ENCODE measurements at places on chromosomes 1 and 21. TPM values are rescaled to one million over a fixed set of nuclear protein-coding genes. Genes with fewer than 3 reads are reported as not detected.

Gene RHBG
- not detected for total RNA-seq

Gene DIO1
- not detected for total RNA-seq

Gene SLC25A33
- 3.0 TPM for total RNA-seq

Gene SLAMF8
- not detected for total RNA-seq

Gene IGFN1
- total RNA-seq, result 1.3 TPM

Gene CA14
- not detected for total RNA-seq

Gene GPA33
- total RNA-seq, result not detected

Gene SMCP
- not detected for total RNA-seq

Gene PGBD5
- total RNA-seq, result 0.82 TPM

Gene WNT4
- total RNA-seq, result 0.41 TPM

Gene SOAT1
- total RNA-seq, result 28.0 TPM

Gene CPLANE2
- 3.6 TPM for total RNA-seq

Gene NUP210L
- not detected for total RNA-seq

Gene SYCP1
- not detected for total RNA-seq

Gene TESK2
- 0.33 TPM for total RNA-seq

Gene GRHL3
- 0.53 TPM for total RNA-seq

Gene S100A1
- total RNA-seq, result 0.86 TPM

Gene S100A8
- not detected for total RNA-seq

Gene OVAAL
- not detected for total RNA-seq

Gene HRNR
- not detected for total RNA-seq

Gene UROD
- 42.9 TPM for total RNA-seq

Gene LCE2C
- not detected for total RNA-seq

Gene S100A7A
- total RNA-seq, result not detected

Gene DTL
- total RNA-seq, result 22.6 TPM

Gene IRF6
- 0.11 TPM for total RNA-seq

Gene TFAP2E
- total RNA-seq, result 0.56 TPM

Gene UBE2U
- not detected for total RNA-seq

Gene ARPC5
- total RNA-seq, result 166 TPM

Gene SUCO
- total RNA-seq, result 10.3 TPM

Gene KRTAP13-4
- total RNA-seq, result not detected

Gene GPR157
- total RNA-seq, result 5.3 TPM

Gene OR2L5
- total RNA-seq, result not detected

Gene PLCH2
- 0.41 TPM for total RNA-seq
